ENCODE measurements at places on chromosomes 2 and 18.

DNA sequence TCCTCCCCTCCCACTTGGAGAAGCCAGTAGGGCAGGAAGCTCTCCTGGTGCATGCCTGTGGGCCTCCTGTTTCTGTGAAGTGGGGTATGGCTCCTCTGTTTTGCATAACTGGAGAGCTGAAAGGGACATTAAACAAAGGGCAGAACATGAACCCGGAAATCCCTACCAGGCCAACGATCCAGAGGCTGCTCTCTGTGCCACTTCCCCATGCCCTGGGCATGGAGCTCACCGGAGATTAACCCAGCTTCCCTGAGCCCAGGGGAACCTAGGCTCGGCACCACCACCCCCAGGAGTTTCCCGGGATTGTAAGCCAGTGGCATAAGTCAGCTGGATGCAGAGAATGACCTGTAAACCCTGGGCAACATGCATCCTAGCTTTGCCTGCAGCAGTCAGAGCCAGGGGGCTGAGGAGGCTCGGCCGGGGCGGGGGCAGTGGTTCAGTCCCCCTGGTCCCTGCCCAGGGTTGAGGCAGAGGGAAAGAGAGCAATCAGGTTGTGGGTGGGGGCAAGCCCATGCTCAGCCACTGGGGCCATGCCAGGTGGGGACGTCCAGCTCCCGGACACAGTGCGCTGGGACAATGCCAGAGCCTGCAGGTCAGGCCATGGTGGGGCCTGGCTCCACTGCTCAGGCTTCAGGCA lies 49.5 kb downstream of the TIMM21 start:
- H3K36me3 ChIP-seq, result no peaks in the 10 kb centered on the region
- H3K27ac ChIP-seq, result no peak overlapping the region
- H3K4me1 ChIP-seq, result no peaks in the 10 kb centered on the region
- no peak for DNase-seq

DNA sequence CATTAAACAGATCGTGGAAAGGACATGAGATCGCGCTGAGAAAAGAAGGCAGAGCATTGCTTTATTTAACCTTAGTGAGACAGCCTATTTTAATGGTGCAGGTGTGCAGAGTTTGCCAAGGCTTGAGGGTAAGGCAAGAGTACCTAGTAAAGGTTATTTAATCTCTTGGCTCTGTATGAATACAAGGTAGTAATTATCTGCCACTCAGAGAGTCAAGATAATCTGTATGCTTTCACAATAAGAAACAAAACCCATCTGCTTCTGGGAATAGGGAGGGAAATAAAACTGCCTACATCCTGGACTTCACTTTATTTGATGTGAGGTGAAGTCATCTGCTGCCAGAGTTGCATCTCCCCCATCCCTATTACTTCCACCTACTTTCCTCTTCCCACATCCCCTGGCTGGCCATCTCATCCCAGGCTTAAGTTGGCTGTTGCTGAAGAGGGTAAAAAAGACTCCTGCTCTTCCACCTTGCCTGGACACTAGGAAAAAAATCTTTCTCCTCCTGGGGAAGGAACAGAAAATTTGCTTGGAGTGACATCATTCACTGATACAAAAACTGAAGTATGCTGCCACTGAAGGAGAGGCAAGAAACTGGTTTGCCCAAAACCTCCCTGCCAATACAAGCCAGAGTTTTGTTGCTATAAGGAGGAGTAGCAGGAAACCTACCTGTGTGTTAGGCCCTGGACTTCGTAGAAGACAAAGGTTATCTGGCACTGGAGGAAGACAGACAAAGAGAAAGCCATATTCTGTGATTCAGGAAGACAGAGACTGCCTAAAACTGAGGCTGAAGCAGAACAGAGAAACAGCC lies 35.8 kb upstream of the ARHGAP25 start:
- no peak overlapping the region for H3K27ac ChIP-seq
- no peaks in the 10 kb centered on the region for H3K4me1 ChIP-seq
- no peaks in the 10 kb centered on the region for H3K36me3 ChIP-seq
- no peak for DNase-seq
- H3K4me3 ChIP-seq, result no peak overlapping the region
- no peaks in the 10 kb centered on the region for H3K27me3 ChIP-seq

DNA sequence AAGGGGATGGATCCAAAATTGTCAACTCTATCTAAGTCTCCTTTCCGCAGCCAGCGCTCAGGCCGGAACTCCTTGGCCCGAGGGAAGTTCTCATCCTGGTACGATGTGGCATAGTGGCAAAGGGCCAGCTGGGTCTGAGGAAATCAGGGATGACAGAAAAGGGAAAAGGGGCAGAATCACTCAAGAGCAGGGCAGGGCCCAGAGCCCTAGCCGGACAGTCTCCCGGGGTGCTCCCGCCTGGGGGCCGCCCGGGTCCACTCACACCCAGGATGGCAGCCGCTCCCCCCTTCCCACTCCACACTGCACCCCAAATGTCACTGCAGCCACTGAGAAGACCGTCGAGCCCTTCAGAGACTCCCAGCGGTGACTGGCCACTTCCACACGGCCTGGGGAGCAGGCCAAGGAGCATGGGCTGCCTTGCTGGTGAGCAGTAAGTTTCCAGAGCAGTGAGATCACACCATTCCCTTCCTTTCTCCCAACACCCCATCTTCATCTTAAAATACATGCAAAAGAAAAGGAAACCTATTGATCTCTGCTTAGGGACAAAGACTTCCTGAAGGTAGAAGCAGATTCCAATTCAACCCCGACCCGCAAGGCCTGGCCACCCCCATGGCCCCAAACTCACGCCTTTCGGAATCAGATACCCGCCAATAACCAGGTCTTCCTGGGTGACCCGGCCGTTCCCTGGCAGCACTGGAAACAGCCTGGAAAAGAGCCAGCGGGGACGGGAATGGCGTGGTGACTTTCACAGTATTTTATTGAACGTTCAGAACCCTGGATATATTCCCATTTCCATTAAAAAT lies 26.7 kb downstream of the CYP27C1 start:
- no peak overlapping the region for H3K27ac ChIP-seq
- no peak overlapping the region for H3K4me3 ChIP-seq
- no peaks in the 10 kb centered on the region for H3K4me1 ChIP-seq
- H3K27me3 ChIP-seq, result no peaks in the 10 kb centered on the region

DNA sequence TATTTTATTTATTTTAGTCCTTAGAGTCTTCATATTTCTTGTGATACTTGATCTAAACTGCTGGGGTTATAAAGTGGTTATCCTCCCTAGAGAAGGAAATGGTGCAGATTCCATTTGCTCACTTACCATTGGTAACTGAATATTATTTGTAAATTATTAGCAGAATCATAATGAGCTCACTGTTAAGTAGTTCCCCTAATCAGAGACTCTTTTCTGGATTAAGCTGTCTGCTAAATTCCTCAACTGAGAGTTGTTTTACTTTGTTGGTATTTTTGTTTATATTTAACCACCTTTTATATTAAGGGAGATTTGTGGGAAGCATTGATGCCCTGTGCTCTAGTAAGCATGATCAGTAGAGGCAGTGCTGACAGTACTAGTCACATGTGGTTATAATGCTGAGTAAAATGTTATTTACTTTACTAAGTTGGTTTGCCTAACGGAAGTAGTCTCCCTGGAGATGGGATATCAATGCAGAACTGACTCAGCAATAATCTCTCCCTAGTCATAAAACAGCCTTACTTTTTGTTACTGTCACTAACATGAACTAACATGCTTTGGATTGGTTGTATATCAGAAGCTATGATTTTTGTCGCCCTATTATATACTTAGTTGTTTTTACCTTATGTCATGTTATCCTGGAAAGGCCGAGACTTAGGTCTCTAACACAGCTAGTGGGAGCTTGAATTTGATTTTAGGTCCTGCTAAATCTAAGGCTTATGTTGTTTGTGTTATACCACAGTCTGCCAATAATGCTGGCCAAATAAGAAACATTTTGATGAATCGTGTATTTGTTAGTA lies 166.7 kb downstream of the MCFD2 start:
- no peak for DNase-seq
- no peak overlapping the region for H3K27ac ChIP-seq
- H3K4me3 ChIP-seq, result no peak overlapping the region
- no peaks in the 10 kb centered on the region for H3K36me3 ChIP-seq
- H3K27me3 ChIP-seq, result no peaks in the 10 kb centered on the region

- H3K36me3 ChIP-seq, result no peaks in the 10 kb centered on the region
- H3K4me3 ChIP-seq, result no peak overlapping the region
- no peaks in the 10 kb centered on the region for H3K4me1 ChIP-seq
- H3K27ac ChIP-seq, result no peak overlapping the region
- DNase-seq, result no peak
- H3K27me3 ChIP-seq, result no peaks in the 10 kb centered on the region
These were observed 11.0 kb downstream of the CYP1B1 start for GRCh38 chr2:38064801-38065501.

GRCh38 chr2:23425885-23426262 lies 40.9 kb downstream of the KLHL29 start:
- H3K27me3 ChIP-seq, result no peaks in the 10 kb centered on the region
- no peaks in the 10 kb centered on the region for H3K36me3 ChIP-seq
- no peak for DNase-seq
- H3K4me3 ChIP-seq, result no peak overlapping the region
- H3K4me1 ChIP-seq, result no peaks in the 10 kb centered on the region

DNA sequence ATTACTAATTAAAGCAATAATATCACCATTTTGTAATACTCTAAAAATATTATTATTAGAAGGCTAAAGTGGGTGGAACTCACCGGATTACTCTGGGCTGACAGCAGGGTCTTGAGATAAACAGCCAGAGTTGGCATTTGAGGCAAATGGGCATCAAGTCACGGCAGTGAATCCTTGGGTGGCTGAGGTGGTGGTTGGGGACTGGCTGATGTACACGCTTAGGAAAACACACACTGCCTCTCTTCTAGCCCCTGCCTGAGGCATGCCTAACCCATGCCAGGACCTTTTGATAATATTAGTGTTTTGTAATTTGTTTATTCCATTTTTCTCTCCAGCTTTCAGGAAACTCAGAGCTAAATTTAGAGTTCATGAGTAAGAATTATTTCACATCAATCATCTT lies 76.8 kb downstream of the ACKR3 start:
- H3K4me3 ChIP-seq, result no peak overlapping the region
- no peaks in the 10 kb centered on the region for H3K36me3 ChIP-seq
- H3K4me1 ChIP-seq, result no peaks in the 10 kb centered on the region
- DNase-seq, result no peak
- no peak overlapping the region for H3K27ac ChIP-seq

GRCh38 chr2:207161247-207162123 lies 4.3 kb downstream of the KLF7 start:
- peak overlapping the region; percentile 31 for H3K4me3 ChIP-seq
- DNase-seq, result no peak
- H3K36me3 ChIP-seq, result no peaks in the 10 kb centered on the region
- H3K27ac ChIP-seq, result no peak overlapping the region
- no peaks in the 10 kb centered on the region for H3K27me3 ChIP-seq

GRCh38 chr2:125681976-125682805 lies 973.8 kb upstream of the GYPC start:
- H3K36me3 ChIP-seq, result no peaks in the 10 kb centered on the region
- DNase-seq, result no peak
- no peaks in the 10 kb centered on the region for H3K27me3 ChIP-seq

DNA sequence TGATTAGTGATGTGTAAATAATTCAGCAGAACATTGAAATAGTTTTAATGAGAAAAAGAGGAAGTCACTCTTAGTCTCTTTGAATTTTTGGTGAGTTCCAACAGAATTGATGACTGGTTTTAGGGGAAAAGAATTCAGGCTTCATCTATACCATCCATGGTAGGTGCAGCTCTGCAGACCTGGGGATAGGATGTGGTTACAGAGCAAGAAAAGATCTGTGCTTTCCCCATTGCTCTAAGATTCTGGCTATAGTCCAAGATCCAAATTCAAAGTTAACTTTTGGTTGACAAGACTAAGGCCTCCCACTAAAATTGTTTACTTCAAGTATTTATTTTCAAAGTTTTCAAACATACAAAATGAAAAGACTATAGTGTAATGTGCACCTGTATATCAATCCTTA lies 3.6 kb downstream of the UGT1A10 start:
- H3K36me3 ChIP-seq, result no peaks in the 10 kb centered on the region
- no peak overlapping the region for H3K4me3 ChIP-seq
- no peak for DNase-seq
- H3K4me1 ChIP-seq, result no peaks in the 10 kb centered on the region
- no peaks in the 10 kb centered on the region for H3K27me3 ChIP-seq
- no peak overlapping the region for H3K27ac ChIP-seq

DNA sequence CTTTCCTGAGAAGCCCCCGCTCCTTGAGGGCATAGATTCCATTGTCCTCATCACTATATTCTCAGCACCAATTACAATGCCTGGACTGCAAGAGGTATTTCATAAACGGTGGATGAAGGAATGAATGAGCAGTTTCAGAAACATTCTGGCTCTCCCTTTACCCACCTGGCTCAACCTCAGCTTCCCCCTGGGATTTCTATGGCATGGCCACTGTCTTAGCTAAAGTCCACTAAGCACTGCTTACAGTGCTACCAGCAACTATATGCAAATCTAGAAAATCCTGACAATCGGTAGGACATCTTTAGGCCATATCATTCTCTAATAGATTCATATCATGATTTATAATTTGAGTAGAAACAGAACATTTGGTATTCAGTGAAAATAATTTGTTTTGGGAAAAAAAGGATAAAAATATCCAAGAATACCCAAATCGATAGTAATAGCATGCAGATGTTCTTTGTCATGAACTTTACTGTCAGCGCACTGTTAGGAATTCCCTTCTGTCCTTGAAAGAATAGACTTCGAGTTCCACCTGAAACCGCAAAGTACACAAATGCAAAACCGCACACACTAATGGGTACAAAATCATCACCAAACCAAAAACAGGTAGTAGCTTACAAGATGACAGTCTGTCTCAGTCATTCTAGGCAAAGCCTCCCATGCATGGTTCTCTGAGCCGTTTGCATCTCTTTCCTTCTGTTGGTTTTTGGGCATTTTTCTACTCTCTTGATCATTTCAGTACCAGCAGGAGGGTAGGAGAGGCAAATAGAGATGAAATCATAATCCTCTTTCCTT lies 303.6 kb upstream of the ID2 start:
- no peaks in the 10 kb centered on the region for H3K27me3 ChIP-seq
- H3K36me3 ChIP-seq, result no peaks in the 10 kb centered on the region
- H3K27ac ChIP-seq, result no peak overlapping the region

- H3K36me3 ChIP-seq, result no peaks in the 10 kb centered on the region
- H3K27me3 ChIP-seq, result no peaks in the 10 kb centered on the region
- no peak overlapping the region for H3K27ac ChIP-seq
- DNase-seq, result no peak
- H3K4me3 ChIP-seq, result no peak overlapping the region
- H3K4me1 ChIP-seq, result no peaks in the 10 kb centered on the region
These were observed 94.9 kb downstream of the ARL6IP6 start for GRCh38 chr2:152813351-152813750.

- H3K27ac ChIP-seq, result no peak overlapping the region
- H3K4me1 ChIP-seq, result no peaks in the 10 kb centered on the region
- H3K4me3 ChIP-seq, result no peak overlapping the region
- no peak for DNase-seq
- H3K27me3 ChIP-seq, result no peaks in the 10 kb centered on the region
- no peaks in the 10 kb centered on the region for H3K36me3 ChIP-seq
These were observed 137.7 kb downstream of the TANC1 start for GRCh38 chr2:159106109-159106508.

DNA sequence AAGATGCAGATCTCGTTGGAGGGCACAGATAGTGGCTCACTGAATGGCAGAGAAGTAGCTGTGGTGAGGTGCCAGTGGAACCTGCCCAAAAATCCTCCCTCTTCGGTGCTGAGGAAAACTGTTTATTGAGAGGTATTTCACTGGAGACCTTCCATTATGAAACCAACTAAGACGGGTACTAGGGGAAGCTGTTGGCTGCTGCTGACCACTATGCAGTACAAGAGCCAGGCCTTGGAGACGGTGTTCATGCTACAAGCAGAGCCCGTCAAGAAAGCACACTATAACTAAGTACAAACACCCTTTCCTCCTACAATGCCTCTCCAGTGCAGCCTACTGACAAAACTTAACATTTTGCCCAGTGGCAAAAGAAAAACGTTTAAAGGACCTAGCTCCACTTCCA lies 4.6 kb downstream of the ARL5A start:
- no peak overlapping the region for H3K27ac ChIP-seq
- peak overlapping the region; percentile 25 for H3K4me3 ChIP-seq
- H3K27me3 ChIP-seq, result no peaks in the 10 kb centered on the region
- H3K4me1 ChIP-seq, result peaks cover 11% of the 10 kb centered on the region
- no peak for DNase-seq
- H3K36me3 ChIP-seq, result no peaks in the 10 kb centered on the region

Data from GM12878 (cell line).